Midbrain (tissue), 1 donor: ENCODE measurements at places on chromosomes 6 and 20.

DNA sequence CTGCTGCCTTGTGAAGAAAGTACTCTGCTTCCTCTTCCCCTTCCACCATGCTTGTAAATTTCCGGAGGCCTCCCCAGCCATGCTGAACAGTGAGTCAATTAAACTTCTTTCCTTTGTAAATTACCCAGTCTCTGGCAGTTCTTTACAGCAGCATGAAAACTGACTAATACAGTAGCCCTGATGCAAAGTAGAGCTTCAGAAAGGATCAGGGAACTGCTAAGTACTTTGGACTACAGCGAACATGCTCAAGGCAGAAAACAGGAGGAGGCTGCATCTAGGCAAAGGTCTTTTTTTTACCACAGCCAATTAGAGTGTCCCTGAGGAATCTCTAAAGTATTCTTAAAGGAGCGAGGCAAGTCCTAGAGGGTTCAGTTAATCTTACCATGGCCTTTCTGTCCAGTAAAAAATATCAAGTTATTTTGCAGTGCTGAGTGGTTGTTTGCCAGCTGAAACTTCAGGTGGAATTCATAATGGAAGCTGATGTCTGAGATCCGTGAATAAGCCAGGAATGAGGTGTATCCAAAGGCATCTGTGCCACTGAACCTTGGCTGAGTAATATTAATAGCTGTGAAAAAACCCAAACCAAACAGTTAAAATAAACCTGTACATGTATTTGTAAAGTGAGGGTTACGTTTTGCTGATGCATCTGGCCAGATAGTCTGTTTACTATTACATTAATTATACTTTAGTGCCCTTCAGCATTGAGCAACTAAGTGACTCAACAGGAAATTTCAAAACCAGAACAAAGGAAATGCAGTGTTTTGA, 170.4 kb downstream of the PHF3 start:
- DNase-seq = no peak

- DNase-seq = no peak
Measured at GRCh38 chr6:170186941-170187668, 103.8 kb downstream of the DLL1 start.

DNA sequence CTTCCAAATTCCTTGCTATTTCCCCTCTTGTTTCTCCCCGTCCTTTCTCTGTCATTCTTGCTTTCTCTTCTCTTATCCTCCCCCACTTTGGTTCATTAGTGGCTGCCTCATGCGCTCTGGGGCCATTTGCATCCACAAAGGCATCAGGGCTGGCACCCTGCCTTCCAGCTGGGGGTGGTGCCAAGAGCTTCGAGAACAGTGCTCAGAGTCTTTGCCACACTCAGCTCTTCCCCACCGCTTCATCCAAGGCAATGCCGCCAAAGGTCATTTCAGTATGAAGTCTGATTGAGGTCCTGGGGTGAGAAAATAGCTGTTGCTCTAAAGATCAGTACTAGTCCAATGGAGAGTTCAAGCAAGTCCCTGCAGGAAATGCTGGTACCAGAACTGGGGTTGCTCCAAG, 22.7 kb downstream of the OLIG3 start:
- peak; percentile 6 for DNase-seq

DNA sequence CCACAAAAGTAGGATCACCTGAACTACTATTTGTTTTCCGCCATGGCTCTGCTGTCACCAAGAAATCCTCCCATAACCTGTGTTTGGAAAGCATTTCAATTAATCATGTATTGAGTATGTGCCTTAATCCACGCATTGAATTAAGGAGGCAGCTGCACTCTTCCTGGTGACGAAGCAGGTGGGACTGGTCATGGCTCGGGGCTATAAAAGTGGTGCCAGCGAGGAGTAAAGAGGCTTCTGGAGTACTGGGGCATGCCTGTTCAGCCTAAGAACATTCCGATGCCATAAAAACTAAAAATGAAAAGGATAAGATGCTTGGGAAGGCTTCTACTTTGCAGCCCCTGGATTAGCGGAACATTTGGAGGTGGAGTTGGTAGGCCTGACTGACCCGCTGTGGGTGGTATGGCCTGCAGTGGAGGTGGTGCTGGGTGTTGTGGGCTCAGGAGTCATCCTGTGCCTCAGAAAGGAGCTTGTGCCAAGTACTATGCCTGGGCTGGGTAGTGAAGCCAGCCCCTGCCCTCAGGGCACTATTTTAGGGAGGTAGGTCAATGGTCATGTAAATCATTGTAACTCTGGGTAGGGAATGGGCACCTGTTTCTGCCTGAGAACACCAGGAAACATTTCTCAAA, 110.5 kb downstream of the B3GAT2 start:
- DNase-seq = no peak

GRCh38 chr20:57847104-57847503, 137.3 kb upstream of the PMEPA1 start:
- DNase-seq = no peak

- no peak for DNase-seq
Measured at GRCh38 chr20:1953621-1954020, 40.2 kb downstream of the PDYN start.

- DNase-seq = no peak
Measured at GRCh38 chr6:38367231-38367630, 272.5 kb downstream of the BTBD9 start.

- DNase-seq = no peak
Measured at GRCh38 chr6:150037526-150038201, 12.3 kb upstream of the RAET1L start.

DNA sequence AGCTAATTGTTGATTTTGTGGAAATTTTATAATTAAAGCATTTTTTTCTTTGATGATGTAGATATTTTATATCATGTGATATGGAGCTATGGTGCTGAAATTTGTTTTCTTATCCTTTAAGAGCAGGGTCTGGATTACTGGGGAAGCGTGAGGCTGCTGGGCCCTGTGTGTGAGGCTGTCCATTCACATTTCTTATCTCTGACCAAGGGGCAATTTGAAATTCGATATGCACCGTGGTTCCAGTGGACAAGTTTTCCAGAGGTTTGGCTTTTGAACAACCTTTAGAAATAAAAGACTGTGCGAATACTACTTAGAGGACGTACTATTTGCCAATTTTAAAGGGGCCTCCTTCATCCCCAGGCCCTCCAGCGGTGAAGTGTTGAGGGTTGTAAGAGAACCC, 3.7 kb downstream of the ERMARD start:
- no peak for DNase-seq

DNA sequence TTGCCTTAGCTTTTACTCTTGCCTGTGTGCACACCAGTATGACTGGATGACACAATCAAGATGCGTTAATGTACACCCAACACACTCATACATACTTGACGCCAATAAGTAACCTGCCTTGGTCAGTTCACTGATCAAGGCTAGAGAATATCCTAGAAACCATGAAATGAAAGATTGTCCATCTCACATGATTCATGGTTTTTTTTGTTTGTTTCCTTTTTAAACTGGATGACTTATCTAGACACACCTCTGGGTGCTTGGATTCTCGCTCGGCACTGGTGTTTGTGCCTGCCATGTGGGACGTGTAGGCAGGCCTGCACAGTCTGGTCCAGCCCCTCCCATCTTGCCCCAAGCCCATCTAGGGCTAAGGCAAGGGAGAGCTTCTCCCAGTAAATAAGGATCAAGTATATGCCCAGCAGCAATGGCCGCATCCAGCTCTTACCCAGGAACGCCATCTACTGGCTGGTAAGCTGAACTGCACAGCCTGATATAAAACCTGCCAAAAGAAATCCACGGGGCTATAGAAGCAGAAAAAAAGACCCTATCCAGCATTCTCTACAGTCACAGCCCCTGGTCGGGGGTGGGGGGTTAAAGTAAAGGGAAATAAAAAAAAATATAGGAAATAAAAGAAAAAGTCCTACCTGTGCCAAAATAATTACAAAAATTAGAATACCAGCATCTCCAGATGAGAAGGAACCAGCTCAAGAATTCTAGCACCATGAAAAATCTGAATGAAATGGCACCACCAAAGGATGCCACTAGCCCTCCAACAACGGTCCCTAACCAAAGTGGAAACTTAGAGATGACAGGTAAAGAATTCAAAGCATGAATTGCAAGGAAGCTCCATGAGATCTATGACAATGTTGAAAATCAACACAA, 73.3 kb downstream of the OTOR start:
- peak; percentile 10 for DNase-seq

GRCh38 chr6:12608016-12608860, 108.3 kb upstream of the PHACTR1 start:
- DNase-seq = no peak

- no peak for DNase-seq
Measured at GRCh38 chr6:79438030-79438429, 99.2 kb downstream of the LCA5 start.

DNA sequence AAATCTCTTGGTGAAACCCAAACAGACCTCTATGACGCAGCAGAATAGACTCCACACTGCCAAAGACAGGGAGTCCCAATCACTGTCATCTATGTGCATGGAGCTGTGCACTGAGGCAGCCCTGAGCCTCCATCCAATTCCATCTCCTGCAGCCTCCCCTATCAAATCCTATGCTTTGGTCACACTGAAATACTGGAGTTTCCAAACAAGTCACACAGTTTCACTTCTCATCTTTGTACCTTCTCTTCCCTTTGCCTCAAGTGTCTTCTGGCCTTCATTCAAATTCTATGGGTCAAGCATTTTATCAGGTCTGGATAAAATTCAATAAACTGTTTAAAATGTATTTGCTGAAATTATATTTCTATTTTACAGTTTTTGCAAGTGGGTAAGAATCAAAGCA, 38.5 kb downstream of the FBXL4 start:
- no peak for DNase-seq

GRCh38 chr6:43630980-43631619, 2.0 kb upstream of the GTPBP2 start:
- no peak for DNase-seq

- no peak for DNase-seq
Measured at GRCh38 chr6:10413850-10414738, 780 bp downstream of the TFAP2A start.

- no peak for DNase-seq
Measured at GRCh38 chr6:135323979-135324378, 142.9 kb downstream of the MYB start.

- DNase-seq = no peak
Measured at GRCh38 chr6:39608652-39609345, 116.4 kb downstream of the KIF6 start.

DNA sequence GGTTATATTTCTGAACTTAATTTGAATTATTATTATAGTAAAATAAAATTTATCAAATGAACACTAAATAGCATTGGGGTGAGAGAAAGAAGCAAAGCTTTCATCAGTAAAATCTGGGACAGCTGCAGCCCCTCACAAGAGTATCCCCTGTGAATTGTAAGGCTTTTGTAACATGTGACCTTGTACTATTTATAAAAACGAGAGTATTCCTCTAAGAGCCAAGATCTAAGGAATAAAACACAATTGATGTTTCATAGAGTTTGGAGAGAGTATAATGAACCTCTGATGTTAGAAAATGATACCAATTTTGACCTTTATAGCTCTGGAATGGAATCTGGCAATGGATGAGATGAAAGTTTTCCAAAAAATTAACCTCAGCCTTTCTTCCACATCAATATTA, 617.2 kb upstream of the ID4 start:
- no peak for DNase-seq

DNA sequence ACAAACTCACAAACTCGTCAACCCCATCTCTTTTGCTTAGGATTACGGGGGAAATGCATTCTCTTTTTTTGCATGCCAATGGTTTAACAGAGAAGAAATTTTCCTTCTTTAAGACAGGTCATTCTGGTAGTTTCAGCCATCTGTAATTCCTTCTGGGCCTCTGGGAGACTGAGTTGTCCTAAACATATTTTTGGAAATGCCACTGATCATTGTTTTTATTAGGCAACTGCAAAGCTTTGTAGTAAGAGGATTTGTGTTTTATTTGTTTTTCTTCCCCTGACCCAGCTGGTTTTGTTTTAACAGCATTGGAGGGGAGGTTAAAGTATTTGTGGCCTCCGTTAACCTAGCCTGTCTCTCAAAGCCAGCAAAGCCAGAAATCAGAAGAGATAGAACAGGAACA, 73.1 kb upstream of the ISM1 start:
- DNase-seq = no peak

DNA sequence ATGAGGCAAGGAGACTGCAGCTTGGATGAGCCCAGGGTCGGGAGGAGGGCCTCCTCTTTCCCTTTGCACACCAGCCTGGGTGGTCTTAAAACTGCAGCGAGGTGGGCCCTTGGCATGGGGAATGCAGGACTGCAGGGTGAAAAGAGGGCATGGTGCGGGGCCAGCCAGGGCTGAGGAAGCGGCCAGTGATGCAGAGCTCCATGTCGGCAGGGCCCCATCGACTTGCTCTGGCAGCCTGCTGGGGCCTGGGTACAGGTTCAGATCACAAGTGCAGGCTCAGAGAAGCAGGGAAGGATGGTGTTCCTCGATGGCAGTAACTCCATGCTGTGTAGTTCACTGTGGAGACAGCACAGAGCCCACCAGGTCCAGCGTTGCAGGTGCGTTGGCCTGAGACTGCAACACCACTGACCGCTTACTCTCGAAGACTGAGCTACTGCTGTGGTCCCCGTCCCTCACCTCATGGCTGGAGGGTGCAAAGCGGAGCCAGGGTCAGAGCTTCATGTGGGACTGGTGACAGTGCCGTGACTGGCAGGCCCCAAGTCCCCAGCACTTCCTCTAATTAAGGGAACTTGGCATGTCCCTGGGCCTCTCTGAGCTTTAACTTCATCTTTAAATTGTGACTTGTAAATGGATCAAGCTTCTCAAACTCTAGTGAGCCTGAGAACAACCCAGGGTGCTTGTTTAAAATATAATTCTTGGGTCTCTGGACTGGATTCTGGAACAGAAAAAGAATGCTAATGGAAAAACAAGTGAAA, 223.2 kb downstream of the SYNDIG1 start:
- DNase-seq = no peak

GRCh38 chr20:6718662-6719368, 48.7 kb upstream of the BMP2 start:
- no peak for DNase-seq

- DNase-seq = no peak
Measured at GRCh38 chr6:11260249-11261038, 28.0 kb upstream of the NEDD9 start.

GRCh38 chr20:46621492-46621891, 29.8 kb downstream of the SLC13A3 start:
- DNase-seq = no peak

DNA sequence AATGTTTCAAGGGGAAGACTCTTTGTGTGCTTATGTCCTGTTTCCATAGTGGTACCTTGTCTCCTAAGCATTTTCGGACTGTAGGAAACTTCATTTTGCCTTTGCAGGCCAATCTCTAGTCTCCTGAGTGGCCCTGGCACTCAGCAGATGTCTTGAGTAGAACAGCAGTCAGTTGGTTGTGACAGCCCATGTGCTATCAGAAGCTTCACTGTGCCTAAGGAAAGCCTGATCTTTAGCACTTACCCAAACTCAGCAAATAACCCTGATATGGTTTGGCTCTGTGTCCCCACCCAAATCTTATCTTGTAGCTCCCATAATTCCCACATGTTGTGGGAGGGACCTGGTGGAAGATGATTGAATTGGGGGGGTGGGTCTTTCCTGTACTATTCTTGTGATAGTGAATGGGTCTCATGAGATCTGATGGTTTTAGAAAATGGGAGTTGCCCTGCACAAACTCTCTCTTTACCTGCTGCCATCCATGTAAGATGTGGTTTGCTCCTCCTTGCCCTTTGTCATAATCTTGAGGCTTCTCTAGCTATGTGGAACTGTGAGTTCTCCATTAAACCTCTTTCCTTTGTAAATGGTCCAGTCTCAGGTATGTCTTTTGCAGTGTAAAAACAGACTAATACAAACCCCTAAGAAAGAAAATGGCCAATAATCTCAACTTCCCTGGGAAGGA, 15.9 kb upstream of the SRPK1 start:
- no peak for DNase-seq
